ENCODE measurements at places on chromosomes 12 and 14.

GRCh38 chr12:45257185-45257930, 41.5 kb downstream of the ANO6 start:
- no peak for DNase-seq

GRCh38 chr12:121216102-121216501, 6.2 kb downstream of the P2RX4 start:
- DNase-seq = no peak

- DNase-seq = no peak
Measured at GRCh38 chr12:49811961-49812401, 16.2 kb downstream of the NCKAP5L start.

- DNase-seq = no peak
Measured at GRCh38 chr12:122867691-122868461, 28.0 kb downstream of the VPS37B start.

GRCh38 chr14:93346926-93347721, at the start of gene COX8C:
TSS of gene COX8C (plus strand) at chr14:93347182. CDS start at chr14:93347269, 87 bp downstream.
- no peak for DNase-seq

- DNase-seq = no peak
Measured at GRCh38 chr12:124655048-124655697, 87.8 kb upstream of the NCOR2 start.

DNA sequence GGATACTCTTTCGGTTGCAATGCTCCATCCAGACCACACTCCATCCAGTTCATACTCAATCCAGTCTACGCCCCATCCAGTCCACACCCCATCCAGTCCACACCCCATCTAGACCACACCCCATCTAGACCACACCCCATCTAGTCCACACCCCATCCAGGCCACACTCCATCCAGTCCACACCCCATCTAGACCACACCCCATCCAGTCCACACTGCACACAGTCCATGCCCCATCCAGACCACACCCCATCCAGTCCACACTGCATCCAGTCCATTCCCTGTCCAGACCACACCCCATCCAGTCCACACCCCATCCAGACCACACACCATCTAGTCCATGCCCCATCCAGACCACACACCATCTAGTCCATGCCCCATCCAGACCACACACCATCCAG, 116.0 kb upstream of the RTL1 start:
- no peak for DNase-seq

- DNase-seq = no peak
Measured at GRCh38 chr12:113471619-113472171, at the start of gene LHX5. TSS of gene LHX5 (minus strand) at chr12:113471871. CDS start at chr12:113471498, 373 bp downstream.

- no peak for DNase-seq
Measured at GRCh38 chr12:123120452-123121166, 30.3 kb downstream of the PITPNM2 start.

- no peak for DNase-seq
Measured at GRCh38 chr12:54725233-54725843, 77.2 kb upstream of the DCD start.

DNA sequence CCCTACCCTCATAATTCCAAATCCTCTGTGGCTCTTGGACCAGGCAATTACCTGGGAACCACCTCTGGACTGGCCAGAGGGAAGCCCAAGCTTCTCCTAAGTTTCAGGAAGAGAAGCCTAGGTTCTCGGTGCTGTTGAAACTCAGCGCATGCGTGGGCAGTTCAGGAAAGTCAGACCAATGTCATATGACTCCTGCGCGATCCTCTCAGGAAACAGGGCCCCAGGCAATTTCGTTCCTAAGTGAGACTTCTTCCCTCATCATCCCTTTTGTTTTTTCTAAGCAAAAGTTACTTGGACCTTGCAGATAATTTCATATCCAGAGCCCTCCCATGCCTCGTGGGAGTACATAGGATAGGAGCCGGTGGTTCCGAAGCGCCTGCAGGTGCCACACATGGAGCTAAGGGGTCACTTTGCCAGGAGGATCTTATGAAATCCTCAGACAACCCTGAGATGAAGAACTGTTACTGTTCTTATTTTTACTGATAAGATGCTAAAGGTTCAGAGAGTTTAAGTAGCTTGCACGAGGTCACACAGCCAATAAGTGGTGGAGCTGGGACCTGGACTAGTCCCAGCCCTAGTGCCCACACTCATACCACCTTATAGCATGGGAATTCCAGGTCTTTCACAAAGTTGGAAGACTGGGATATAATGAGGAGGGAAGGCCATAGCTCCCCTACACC, 168.2 kb downstream of the ZFP36L1 start:
- no peak for DNase-seq

GRCh38 chr14:73463411-73463810, 5.1 kb upstream of the NUMB start:
- DNase-seq = no peak

DNA sequence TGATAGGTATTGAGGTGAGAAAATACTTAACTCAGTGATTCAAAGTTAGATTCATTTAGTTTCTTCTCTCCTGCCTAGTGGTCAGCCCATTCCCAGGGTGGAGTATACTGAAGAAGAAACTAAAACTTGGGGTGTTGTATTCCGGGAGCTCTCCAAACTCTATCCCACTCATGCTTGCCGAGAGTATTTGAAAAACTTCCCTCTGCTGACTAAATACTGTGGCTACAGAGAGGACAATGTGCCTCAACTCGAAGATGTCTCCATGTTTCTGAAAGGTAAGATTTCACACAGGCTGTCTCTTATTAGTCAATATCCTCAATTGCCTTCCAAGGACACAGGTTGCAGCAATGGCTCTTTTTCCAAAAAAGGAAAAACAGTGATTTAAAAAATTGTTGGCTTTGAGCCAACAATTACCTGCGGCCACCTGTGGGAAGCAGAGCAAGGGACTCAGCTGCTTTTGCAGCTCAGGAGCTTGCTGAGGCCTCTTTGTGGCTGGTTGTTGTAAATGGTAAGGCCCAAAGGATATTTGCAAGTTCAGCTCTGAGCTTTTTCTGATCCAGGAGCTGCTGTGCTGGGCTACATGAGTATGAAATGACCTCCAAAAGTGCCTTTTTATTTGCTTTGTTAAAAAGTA, 33.9 kb downstream of the TPH2 start:
- DNase-seq = no peak

DNA sequence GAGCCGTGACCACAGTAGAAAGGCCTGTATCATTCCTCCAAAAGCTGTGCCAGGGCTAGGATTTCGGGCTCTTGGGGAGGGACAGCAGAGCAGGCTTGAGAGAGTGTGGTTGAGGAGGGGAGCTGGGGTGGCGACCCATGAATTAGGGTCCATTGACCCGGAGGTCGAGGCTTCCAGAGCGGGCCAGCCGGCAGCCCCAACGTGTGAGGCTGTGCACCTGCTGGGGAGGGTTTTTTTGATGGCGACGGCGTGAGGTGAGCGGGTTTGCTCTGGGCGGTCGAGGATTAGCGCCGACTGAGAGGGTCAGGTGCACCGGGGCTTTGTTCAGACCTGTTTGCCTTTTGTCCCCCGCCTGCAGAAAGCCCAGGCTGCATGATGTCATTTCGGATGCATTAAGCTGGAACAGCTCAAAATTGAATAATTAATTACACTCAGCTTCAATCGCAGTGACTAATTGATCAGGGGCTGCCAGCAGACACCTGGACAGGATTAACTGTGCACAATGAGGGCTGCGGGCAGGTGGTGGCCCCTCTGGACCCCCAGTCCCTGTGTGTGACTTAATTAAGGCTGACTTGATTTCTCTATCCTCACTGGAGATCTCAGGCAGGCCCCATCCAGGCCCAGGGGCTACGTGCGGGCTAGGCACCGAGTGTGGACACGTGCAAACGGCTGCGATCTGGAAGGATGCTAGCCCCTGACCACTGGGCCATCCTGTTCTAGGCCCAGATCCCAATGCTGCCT, 42.1 kb upstream of the MEG3 start:
- DNase-seq = no peak

GRCh38 chr14:89254166-89254909, 162.7 kb downstream of the FOXN3 start:
- no peak for DNase-seq
